Body of pancreas (tissue), 4 donors: ENCODE measurements at places on chromosomes 11 and 22. TPM values are rescaled to one million over a fixed set of nuclear protein-coding genes. Genes with fewer than 3 reads are reported as not detected.
A peak's percentile ranks its signal among the peaks of the same experiment; 100 is the strongest.

GRCh38 chr11:8011981-8012444, 24.9 kb downstream of the EIF3F start:
- no peak for DNase-seq

GRCh38 chr11:77449060-77449521, 24.8 kb downstream of the PAK1 start:
- no peak for DNase-seq

DNA sequence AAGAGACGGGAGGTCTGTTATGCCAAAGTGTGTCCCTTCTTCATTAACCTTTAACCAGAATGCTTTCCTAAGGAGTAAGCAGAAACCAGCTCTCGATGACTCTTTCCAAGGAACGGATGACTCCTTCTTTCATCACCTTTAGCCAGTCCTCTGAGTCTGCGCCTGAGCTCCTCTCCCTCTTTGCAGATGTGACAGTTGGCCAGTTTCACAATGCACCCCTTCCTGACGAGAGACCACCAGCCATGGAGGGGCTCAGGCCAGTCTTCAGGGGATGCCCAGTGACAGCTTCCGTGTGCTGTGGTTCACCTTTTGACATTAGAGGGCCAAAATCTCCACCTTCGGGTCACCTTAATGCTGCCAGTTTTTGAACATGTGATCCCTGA, 826.1 kb downstream of the TBC1D22A start:
- no peak for DNase-seq

GRCh38 chr11:103648054-103648453, 388.4 kb upstream of the DDI1 start:
- no peak for DNase-seq

TREH gene
- total RNA-seq: 2.0 TPM

DDX25 gene
- total RNA-seq: not detected

KDELR3 gene
- 16.3 TPM for total RNA-seq

DNA sequence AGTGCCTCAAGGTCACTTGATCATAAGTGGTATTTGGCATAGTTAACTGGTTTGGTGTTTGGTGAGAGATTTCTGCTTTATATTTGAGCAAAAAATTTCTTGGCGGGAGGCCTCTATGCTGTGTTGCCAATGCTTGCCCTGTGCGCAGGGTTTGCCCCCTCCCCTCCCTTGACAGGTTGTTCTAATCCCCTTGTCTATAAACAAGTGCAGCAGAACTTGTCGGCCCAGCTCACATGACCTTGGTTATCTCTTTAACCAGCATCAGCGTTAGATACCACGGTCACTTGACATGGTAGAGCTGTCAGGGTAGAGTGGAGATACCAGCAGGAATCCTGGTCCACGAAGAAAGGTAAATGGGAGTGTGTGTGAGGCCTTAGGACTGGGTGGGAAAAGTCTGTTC, 35.6 kb downstream of the MARK2 start:
- peak; percentile 59 for DNase-seq

FXYD2 gene
- total RNA-seq: 396 TPM

DNA sequence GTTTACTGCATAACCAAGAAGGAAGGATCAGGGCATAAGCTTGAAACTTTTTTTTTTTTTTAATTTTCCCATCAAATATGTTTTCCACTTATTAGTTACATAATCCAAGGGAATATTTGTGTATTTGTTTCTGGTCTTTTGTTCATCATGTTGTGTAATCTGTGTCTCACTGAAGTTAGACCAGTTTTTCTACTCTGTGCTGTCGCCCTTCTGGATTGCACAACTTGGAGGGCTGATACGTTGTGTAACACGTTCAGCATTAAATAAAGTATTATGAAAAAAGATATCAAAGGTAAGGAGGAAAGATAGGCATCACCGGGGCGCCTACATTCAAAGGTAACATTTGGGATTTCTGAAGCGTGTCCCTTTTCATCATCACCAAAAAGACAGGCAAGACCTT, 3.3 kb upstream of the E2F8 start:
- DNase-seq: peak; percentile 36

DNA sequence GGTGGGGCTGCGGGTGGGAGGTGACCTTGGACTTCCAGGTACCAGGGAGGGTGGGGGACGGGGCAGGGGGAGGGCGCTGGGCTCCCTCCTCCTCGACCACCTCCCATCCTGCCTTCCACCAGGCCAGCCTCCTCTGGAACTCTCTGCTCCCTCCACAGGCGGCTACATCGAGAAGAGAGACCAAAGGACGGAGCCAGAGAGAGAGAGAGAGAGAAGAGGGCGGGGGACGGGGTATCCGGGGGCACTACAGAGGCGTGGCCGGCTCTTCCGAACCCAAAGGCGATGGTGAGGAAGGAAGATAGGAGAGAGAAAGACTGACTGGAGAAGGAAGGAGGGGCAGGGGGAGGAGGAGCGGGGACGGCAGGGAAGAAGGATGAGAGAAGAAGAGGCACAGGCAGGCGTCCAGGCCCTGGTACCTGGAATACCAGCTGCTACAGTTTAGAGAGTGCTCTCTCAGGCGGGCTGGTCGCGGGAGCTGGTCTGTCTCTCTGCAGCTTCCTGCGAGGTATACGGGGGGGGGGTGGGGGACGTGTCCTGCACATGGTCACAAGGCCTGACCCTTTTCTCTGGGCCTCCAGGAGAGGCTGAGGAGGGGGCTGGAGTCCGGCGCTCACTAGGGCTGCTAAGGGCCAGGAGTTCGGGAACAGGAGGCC, 38.0 kb downstream of the IGSF9B start:
- no peak for DNase-seq

KRTAP5-7 gene
- total RNA-seq: not detected

- no peak for DNase-seq
Measured at GRCh38 chr22:20422271-20423007, 15.2 kb downstream of the SCARF2 start.

- no peak for DNase-seq
Measured at GRCh38 chr11:100182927-100183326, 504.2 kb upstream of the ARHGAP42 start.

GRCh38 chr22:16847271-16847670, 22.1 kb upstream of the XKR3 start:
- DNase-seq: no peak

GRCh38 chr11:62895501-62895900, 14.8 kb downstream of the SLC3A2 start:
- no peak for DNase-seq

DNA sequence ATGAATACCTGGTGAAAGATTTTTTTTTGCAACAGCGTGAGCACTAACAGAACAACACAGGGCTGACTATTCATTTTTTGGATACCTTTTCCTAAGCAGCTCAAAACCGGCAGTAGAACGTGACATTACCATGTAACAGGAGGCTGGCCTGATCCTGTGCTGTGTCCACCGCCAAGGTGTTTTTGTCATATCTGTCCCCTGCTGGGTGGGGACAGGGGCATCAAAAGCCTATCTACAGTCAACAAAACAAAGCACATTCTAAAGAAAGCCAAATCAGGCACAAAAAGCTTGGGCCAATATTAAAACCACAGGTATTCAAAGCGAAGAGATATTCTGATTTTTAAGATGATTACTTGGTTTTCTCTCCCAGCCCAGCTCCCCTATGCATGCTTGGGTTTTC, 151.2 kb downstream of the LRRC4C start:
- no peak for DNase-seq

DNA sequence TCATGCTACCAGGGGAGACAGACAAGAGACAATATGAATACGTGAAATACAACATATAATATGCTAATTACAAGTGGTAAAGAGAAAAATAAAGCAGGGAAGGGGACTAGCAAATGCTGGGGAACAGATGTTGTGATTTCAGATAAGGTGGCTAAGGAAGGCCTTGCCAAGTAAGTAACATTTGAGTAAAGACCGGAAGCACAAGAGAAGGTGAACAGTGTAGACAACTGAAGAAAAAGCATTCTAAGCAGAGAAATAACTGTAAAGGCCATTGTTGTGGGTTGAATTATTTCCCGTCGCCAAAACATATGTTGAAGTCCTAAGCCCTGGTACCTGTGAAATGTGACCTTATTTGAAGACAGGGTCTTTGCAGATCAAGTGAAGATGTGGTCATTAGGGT, 63.7 kb upstream of the EED start:
- DNase-seq: no peak

GRCh38 chr11:3644817-3645235, at the start of gene ART1:
ART1 (plus strand) TSS chr11:3645128; CDS start chr11:3659214, 14,086 bp downstream.
- DNase-seq: no peak

DNA sequence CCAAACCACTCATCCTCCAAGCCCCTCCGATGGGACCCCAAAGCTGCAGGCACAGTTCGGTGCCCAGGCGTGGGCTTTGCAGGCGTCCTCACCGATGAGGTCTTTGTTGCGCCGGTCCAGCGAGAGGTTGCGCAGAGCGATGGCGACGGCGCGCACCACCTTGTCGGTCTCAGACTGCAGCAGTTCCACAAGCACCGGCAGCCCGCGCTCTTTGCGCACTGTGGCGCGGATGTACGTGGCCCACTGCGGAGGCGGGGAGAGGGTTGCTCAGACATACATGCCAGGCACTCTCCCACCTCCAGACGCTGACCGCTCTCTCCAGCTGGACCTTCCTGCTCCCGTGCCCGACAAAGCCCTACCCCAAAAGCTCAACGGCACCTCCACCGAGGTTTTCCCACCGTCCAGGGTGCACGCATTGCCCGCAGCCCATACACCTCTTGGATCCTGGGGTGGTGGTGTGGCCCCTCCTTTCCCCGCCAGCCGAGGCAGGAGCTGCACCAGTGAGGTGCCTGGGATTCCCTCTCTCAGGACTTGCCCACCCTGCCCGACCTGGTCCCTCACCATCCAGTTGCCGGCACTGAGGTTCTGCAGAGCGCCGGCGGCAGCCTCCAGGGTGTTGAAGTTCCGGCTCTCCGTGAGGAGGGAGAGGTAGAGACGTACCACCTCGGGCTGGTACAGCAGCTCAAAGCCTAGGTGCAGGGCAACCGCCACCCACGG, 32.1 kb upstream of the TXNRD2 start:
- no peak for DNase-seq

IL17REL gene
- total RNA-seq: not detected

DNA sequence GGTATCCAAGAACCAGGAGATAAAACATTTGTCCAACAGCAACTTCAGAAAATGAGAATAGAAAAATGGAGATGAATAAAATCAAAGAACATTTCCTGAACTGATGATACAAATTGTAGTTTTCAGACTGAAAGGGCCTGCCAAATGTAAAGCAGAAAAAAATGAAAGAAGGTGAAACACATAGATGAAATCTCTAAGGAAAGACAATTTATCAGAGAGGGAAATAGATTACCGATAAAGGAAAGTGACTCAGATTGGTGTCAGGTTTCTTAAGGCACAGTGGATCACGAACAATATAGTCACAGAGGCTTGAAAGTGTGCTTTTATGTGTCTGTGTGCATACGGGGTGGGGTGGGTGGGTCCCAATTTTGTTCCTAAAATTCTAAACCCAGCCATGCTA, 4.1 kb upstream of the STT3A start:
- no peak for DNase-seq

DNA sequence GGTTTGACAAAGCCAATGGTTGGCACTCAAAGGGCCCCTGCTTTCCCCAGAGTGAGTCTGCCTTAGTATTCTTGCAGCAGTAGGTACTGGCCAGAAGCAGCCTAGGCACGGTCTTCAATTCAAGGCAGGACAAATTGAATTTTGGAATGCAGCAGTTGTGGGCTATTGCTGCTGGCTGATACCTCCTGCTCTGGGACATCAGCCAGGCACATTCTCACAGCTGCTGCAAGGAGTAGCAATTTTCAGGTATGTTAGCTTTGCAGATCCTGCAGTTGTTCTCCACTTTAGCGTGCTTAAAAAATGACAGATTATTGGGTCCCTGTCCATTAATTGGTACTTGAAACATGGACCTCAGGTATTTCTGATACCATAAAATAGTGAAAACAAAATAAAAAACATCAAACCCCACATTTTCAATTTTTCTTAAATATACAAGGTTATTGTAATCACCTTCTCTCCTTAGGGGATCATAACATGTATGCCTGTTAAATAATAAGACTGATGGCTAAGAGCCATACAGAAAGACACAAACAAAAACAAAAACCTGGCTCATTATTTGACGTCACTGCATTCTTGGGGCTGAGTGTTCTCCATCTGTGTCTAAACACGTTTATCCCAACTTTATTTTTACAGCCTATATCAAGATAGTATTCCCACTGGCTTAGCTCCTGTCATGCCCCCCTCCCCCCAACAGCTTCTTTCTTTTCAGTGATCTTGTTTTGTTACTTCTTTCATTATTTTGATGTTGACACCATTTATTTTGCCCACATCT, 85.1 kb upstream of the CARD18 start:
- no peak for DNase-seq

LSP1 gene
- 9.9 TPM for total RNA-seq

GRCh38 chr22:30564761-30565119, 9.7 kb downstream of the GAL3ST1 start:
- DNase-seq: no peak

TRIM6 gene
- total RNA-seq: 2.6 TPM

- DNase-seq: no peak
Measured at GRCh38 chr11:124101737-124102136, 13.5 kb upstream of the VWA5A start.

DNA sequence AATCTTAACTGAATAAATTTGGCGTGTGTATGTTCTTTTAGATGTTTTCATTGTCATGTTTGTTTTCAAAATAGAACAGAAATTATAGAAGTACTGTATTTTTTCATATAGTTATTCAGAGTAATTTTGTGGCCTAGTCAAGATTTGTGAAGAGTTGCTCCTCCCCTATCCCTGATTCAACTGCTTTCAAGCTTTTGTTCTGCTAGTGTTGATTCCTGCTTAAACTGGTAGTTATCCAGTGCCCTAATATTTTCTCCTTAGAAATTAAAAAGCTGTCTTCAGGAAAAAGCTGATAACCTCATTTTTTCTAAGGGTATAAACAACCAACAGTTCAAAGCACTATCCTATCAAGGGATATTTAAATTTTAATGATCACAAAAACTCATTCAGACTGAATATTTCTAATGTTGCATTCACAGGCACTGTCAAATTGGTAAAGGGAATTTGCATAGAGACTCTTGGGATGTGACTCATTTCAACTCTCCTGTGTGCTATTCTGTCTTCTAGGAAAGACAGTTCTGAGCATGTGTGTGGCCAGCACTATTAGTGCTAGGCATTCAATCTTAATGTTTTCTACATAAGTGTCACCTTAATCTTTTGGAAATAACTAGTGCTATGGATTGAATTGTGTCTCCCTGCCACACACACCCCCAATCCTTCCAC, 1776.0 kb downstream of the LRRC4C start:
- DNase-seq: no peak

- peak; percentile 93 for DNase-seq
Measured at GRCh38 chr11:111841370-111842053, 29.9 kb downstream of the ALG9 start.

C11orf71 gene
- 5.4 TPM for total RNA-seq

GRCh38 chr11:11940551-11940950, 67.9 kb downstream of the DKK3 start:
- DNase-seq: no peak

- DNase-seq: no peak
Measured at GRCh38 chr11:19526119-19526518, 186.5 kb upstream of the NAV2 start.
